Pancreas (tissue), 10 donors: ENCODE measurements at places on chromosomes 6 and 20. TPM values are rescaled to one million over a fixed set of nuclear protein-coding genes. Genes with fewer than 3 reads are reported as not detected.

GRCh38 chr6:157966589-157966977 lies 15.1 kb upstream of the SYNJ2 start:
- no peak for DNase-seq

GRCh38 chr6:156727715-156728385 lies 49.3 kb upstream of the ARID1B start:
- no peak for DNase-seq

DNA sequence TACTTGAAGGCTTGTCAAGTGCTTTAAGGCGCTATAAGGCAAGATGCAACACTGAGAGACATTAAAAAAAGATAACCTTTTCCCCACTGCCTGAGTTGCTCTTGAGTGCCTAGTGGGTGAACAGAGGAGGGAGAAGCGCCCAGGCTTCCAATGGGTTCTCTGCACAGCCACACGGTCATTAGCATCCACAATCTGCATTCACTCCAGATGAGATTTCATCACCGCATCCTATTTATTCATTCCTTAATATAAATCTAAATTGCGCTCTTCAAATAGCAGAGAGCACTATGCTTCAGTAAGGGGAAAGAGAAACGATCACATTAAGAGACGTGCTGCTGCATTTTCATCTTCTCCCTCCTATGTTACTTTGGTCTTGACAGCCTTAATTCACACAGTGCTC lies 219.2 kb downstream of the ATXN1 start:
- DNase-seq, result no peak

Gene CDC5L
- 8.2 TPM for total RNA-seq
